ENCODE measurements at places on chromosomes 7 and 10.
A peak's percentile ranks its signal among the peaks of the same experiment; 100 is the strongest.

- DNase-seq: no peak
Measured at GRCh38 chr7:21358648-21359047, 69.2 kb upstream of the SP4 start.

DNA sequence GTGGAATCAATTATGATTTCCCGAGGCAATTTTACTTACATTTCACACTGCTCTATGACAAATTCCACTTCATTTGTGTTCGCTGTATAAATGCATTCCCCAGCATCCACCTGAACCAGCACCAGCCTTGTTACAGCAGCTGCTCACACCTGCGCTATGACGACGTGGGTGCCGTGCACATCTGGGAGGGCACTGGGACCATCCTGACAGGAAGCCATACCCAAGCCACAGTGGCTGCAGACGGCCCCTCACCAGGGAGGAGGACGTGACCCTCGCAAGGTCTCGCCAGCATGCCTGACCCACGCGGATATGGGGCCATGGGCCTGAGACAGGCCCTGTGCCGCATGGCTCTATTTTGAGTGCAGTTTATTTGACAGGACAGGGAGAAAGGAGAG, 201.3 kb downstream of the MAD1L1 start:
- DNase-seq: peak; percentile 41

DNA sequence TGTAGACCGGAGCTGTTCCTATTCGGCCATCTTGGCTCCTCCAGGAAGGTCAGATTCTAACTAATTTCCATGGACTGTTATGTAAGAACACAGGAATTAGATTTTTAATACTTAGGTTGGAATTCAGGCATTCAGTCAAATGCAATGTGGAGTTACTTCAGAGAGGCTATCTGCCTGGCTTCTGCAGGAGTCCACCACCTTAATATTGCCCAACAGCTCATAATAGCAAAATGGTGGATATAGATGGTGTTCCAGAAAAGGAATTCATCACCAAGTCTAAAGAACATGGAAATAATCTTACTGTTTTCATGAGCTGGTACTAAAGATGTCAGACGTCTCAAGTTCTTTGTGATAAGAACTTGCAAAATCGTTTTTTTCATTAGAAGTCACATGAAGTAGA, 39.5 kb downstream of the CRHR2 start:
- DNase-seq: no peak

GRCh38 chr7:36606153-36606975, 117.9 kb downstream of the AOAH start:
- no peak for DNase-seq

DNA sequence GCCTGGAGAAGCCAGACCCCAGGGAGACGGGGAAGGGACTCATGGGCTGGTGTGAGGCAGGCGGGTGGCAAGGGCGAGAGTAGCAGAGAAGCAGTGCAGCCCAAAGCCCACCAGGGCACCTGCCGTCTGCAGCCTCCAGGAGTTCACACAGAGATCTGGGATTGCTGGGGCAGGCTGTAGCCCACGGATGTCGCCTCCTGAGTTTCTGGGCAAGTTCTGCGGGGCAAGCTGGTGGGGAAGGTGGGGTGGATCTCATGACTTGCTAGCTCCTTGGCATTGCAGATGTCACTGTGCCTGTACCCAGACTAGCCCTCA, 6.0 kb downstream of the ADCK2 start:
- no peak for DNase-seq

DNA sequence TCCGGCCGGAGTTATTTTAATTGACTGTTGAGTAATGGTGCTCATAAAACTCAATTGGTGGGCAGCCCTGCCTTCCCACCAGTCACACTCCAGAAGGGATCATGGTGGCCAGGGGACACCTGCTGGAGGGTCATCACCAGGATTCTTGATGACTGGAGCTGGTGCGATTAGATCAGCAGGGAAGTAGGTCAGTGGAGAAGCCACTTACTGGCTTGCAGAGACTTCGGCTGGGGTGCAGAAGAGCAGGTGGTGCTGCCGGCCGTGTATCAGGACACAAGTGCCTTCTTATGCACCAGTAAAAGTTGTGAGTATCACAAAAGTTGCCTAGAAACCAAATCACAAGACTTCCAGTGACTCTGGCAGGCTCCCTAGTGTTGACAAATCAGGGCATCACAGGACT, 82.6 kb upstream of the CHCHD3 start:
- no peak for DNase-seq

DNA sequence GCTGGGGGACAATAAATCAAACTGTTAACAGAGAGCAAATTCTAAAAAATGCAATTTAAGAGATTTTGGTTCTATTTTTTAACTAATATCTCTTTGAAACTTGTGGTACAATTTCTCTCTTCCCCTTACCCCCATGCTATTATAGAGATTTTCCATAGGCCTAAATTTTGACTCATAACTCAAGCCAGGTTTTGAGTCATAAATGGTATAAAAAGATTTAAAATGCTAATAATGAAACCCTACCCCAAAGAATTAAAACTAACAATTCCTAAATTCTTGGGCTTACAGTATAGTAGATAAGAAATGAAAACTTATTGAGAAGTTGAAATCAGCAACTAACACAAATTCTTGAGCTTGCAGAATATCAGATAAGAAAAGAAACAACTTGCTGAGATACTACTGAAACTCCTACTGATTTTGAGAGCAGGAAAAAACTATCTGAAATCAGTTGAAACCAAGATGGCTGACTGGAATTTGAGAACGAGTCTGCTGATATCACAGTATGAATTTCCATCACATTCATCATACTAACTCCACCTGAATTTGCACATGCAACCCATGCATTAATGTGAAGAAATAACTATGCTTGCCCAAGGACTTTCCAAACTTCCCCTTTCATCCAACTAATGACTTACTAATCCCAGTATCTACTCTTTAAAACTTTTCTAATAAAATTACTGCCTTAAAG, 36.3 kb downstream of the POT1 start:
- DNase-seq: no peak

GRCh38 chr10:131444862-131445461, 133.4 kb upstream of the TCERG1L start:
- no peak for DNase-seq

- no peak for DNase-seq
Measured at GRCh38 chr7:71509381-71509780, 377.4 kb downstream of the GALNT17 start.

DNA sequence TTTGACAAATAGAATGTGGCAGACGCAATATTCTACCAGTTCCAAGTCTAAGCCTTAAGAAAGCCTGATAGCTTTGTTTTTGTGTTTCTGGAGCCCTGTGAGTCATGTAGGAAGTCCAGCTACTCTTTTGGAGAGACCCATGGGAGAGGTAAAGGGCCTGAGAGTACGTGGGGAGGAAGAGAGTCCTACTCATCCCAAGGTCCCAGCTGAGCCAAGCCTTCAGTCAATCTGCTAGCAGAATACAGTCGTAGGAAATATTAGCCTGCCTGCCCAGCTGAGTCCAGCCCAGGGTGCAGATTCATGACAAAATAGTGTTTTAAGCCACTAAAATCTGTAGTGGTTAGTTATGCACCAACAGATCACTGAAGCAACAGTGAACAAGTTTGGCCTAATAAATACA, 9.0 kb upstream of the GNA12 start:
- DNase-seq: no peak

DNA sequence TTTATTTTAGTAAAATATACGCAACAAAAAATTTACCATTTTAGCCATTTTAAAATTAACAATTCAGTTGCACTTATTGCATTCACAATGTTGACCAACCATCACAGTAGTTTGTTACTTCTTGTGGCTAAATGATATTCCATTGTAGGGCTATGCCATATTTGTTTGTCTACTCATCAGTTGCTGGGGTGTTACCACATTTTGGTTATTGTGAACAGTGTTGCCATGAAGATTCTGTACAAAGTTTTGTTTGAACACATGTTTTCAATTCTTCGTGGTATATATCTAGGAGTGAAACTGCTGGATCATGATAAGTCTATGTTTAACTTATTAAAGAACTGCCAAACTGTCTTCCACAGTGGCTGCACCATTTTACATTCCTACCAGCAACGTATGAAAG, 46.3 kb upstream of the ZNF365 start:
- no peak for DNase-seq

DNA sequence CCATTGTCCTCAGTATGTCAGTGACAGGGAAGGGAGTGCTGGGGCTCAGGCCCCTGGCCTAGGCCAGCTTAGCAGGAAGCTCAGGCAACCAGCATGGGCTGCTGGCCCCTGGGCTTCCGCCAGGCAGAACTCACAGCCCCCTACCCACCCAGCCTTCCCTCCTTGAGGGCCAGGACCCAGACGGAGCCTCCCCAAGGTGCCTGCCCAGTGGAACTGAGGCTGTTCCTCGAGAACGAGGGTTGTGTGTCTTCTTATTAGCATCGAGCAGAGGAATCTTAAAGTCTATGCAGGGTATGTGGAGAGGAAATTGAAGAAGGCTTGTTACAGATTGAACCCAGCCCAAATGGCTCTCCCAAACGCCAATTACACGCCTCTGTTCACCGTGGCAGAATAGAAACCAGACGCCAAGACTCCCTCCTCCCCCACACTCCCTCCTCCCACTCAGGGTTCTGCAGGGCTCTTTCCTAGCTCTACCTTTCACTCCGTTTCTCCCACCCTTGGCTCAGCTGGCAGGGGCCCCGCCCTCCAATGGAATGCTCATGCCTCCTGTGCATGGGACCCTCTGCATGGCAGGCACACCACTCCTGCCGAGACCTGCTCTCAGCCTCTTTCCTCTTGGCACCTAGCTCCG, 134.4 kb downstream of the ZMIZ1 start:
- DNase-seq: no peak

DNA sequence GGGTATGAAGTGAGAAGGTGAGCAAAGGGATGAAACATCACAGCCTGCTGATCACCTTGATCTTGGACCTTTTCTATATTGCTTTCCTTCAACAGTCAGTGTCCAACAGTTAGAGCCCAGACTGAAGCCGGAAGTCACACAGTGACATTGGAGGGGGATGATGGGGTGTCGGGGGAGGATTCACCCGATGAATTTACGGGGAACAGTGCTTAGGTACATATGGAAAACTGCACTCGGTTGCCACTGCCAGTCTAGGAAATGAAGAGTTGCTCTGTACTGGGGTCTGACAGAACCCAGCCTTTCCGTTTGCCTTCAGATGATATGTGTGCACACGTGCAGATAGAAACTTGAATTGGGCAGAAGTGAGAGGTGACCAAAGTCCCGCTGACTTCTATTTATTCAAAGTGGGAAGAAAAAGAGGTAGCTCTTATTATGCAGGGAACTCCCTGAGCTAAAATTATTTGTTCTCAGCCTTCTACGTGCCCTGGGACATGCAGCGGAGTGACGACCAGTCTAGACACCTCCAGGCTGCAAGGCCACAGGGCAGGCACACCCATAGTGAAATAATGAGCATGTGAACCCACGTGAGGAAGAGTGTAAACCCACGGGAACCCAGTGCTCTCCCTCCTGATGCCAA, 107.2 kb upstream of the INHBA start:
- DNase-seq: no peak

DNA sequence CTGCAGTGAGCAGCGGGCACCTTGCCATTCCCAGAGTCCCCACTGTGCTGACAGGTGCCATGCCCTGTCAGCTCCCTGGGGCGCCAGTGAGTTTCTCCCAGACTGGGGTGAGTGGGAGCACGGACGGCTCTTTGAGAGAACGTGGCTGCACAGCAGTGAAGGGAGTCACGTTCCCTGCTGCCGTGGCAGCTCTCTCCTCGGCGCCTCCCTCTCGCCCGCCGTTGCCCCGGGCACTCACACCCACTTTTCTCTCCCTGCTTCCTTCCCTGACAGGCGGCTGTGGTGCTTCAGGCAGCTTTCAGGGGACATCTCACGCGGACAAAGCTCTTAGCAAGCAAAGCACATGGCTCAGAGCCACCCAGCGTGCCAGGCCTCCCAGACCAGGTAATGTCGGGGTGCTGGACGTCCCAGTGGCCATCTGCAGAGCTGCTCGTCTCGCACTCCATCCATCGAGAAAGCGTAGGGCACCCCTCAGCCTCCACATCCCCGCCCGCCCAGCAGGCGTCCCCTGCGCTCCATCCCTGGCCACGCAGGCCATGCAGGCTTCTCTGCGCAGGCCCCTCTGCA, 27.1 kb upstream of the TTYH3 start:
- peak; percentile 70 for DNase-seq

DNA sequence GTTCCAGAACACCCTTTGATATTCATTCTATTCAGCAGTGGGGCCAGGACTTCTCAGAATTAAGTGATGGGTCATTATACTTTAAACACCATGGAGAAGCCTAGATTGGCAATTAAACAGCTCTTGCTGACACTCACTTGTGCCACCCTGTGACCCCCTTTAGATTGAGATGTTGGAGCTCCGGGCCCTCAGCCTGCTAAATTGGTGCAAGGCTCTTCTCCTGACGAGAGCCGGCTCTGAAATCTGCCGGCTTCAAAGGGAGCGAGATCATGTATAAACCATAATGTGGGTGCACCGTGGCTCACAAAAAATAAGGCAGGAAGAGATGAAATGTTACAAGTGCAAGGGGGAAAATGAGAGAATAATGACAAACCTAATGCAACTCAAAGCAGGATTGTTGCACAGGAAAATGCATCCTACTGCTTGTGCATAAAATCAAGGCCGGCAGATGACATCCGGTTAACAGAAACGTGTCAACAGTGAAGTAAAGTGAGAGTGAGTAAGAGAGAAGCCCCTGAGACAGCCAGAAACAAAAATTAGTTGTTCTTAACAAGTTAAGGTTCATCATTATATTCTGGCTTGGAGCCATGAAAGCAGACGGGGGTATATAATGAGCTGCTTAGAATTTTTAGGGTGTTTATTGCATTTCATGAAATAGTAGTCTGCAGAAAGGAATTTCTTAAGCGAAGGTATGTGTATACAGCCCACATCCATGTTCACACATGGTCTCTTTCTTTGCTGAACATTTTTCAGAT, 198.2 kb downstream of the TCF7L2 start:
- no peak for DNase-seq

DNA sequence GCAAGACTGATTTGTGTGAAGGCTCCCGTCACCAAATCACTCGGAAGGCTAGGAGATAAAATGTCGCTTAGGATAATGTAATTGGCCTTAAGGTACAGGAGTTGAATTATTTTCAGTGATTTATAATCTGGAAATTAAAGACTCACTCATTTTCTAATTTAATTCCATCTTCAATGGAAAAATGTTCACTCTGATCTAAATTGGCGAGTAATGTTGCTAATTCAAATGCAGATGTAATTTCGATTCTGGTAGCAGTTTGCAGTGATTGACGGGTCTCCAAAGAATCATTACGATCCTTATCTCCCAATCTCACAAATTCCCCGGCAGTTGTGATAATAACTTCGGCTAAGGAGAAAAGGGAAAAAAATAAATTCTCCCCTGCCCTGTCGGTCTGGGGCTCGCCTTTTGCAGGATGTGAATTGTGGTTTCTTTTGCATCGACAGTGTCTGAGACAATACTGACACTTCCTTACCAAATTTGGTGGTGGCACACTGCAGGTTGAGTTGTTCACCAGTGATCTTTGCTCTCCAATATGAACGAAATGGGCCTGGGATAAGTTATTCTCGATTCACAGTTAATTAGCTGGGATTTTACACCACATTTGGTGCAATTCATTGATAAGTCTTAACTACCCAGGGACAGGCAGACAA, 215.1 kb upstream of the GPR26 start:
- no peak for DNase-seq

DNA sequence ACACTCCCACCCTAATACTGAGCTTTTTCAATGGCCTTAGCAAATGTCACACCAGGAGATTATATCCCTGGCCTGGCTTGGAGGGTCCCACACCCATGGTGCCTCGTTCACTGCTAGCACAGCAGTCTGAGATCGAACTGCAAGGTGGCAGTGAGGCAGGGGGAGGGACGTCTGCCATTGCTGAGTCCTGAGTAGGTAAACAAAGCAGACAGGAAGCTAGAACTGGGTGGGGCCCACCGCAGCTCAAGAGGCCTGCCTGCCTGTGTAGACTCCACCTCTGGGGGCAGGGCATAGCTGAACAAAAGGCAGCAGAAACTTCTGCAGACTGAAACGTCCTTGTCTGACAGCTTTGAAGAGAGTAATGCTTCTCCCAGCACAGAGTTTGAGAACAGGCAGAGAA, 338.9 kb upstream of the MBL2 start:
- DNase-seq: no peak
